ENCODE measurements at places on chromosomes 11 and 22. TPM values are rescaled to one million over a fixed set of nuclear protein-coding genes. Genes with fewer than 3 reads are reported as not detected.

DNA sequence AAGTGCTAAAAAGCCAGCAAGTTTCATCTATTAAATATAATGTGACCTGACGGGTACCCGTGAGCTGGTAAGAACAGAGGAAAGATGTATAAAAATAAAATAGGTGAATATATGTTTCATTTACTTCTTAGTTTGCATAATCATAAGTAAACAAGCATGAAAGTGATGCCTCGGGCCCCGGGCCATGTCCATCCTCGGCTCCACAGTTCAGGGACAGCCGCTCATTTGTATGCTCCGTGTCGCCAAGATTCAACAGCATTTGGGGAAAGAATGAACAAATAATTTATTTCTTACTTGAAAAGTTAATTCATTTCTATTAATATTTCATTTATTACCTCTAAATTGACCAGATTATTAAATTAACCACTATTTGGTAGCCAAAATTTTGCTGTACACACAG, 251.8 kb downstream of the NTM start:
- no peak for DNase-seq

GRCh38 chr11:120106354-120107150, 31.4 kb downstream of the TRIM29 start:
- DNase-seq, result no peak

- DNase-seq, result no peak
These were observed 2.8 kb upstream of the POLA2 start for GRCh38 chr11:65258988-65259387.

DNA sequence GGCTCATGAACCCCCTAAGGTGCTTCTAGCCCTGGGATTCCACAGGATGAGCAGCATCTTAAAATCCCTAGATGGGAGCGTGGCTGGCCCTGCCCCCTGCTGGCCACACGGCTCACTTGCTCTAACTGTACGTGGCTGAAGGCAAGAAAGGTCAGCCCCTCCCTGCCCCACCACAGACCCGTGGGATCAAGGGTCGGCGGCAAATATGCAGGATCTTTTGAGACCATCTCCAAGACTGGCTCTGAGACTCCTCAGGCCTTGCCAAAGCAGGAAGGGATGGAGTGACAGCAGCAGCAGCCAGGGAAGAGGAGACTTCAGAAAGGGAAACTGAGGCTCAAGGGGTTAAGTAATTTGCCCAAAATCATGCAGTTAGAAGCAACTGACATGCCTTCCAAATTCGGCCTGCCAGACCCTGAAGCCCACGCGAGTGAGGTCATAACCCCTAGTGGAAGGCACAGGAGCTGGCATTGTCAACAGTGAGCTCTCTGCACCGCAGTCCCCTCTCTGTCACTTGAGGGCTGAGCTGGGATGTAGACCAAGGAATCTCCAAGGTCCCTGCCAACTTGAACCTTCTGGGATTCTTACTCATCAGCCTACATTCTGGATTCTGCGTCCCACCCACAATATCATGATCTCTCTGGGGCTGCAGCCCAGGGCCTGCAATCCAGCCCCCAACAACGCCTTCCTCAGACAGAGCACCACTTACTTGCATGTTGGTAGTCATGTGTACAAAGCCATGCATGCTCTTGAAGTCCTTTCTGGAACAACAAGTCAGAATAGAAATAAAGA, 31.4 kb downstream of the CREB3L1 start:
- DNase-seq, result peak; percentile 89

DNA sequence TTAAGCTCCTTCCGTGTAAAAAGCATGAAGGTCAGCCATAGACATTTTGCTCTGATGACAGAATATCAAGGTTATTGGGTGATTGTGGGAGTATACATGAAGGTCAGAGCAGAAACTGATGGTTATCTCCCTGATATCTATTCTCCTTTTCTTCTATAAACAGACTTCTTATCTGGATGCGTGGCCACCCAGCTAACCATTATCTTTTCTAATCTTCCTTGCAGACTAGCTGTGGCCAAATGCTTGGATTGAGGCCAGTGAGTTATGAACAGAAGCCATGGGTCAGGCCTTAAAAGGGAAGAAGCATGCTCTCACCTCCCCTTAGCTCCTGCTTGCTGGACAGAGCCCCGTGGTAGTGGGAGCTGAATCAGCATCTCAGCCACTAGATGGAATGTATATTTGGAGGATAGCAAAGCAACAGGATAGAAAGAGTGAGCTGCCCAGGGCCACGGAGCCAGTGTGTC, 31.3 kb upstream of the LRRC55 start:
- DNase-seq, result no peak

- no peak for DNase-seq
These were observed 225.3 kb upstream of the B3GAT1 start for GRCh38 chr11:134637091-134638015.

GRCh38 chr22:24106385-24107381, 74.6 kb upstream of the SUSD2 start:
- no peak for DNase-seq

- no peak for DNase-seq
These were observed 64.1 kb downstream of the KCNC1 start for GRCh38 chr11:17798716-17799115.

- DNase-seq, result no peak
These were observed 116.5 kb upstream of the NAV2 start for GRCh38 chr11:19595840-19596751.

DNA sequence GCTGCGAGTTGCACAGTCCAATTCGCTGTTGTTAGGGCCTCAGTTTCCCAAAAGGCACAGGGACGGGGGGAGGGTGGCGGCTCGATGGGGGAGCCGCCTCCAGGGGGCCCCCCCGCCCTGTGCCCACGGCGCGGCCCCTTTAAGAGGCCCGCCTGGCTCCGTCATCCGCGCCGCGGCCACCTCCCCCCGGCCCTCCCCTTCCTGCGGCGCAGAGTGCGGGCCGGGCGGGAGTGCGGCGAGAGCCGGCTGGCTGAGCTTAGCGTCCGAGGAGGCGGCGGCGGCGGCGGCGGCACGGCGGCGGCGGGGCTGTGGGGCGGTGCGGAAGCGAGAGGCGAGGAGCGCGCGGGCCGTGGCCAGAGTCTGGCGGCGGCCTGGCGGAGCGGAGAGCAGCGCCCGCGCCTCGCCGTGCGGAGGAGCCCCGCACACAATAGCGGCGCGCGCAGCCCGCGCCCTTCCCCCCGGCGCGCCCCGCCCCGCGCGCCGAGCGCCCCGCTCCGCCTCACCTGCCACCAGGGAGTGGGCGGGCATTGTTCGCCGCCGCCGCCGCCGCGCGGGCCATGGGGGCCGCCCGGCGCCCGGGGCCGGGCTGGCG, at the start of gene BCR:
TSS of gene BCR (plus strand) at position 209 of the 592 bp plus-strand sequence. CDS start 452 bp downstream, outside the sequence.
- DNase-seq, result peak; percentile 84

GRCh38 chr22:39988386-39989114, 6.2 kb upstream of the FAM83F start:
- no peak for DNase-seq

- no peak for DNase-seq
These were observed 117.5 kb downstream of the SPATA19 start for GRCh38 chr11:133727774-133728173.

GRCh38 chr11:35237860-35238715, 99.1 kb downstream of the CD44 start:
- peak; percentile 63 for DNase-seq

DNA sequence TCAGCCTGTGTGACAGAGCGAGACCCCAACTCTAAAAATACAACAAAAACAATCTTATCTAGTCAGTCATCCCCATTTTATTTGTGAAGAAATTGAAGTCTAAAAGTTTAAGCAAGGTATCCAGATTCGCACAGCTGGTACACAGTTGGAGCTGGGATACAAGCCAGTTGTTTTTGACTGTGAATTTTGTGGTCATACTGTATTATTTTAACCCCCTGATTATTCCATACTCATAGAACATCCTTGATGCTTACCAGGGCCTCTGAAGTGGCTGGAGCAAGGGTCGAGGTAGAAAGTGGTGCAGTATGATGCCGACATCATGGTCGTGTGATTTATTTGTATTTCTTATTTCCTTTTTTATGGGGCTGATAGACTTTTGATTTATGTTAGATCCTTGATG, 50.0 kb downstream of the BID start:
- DNase-seq, result no peak

GRCh38 chr11:113260541-113260940, 53.8 kb upstream of the TTC12 start:
- DNase-seq, result no peak

DNA sequence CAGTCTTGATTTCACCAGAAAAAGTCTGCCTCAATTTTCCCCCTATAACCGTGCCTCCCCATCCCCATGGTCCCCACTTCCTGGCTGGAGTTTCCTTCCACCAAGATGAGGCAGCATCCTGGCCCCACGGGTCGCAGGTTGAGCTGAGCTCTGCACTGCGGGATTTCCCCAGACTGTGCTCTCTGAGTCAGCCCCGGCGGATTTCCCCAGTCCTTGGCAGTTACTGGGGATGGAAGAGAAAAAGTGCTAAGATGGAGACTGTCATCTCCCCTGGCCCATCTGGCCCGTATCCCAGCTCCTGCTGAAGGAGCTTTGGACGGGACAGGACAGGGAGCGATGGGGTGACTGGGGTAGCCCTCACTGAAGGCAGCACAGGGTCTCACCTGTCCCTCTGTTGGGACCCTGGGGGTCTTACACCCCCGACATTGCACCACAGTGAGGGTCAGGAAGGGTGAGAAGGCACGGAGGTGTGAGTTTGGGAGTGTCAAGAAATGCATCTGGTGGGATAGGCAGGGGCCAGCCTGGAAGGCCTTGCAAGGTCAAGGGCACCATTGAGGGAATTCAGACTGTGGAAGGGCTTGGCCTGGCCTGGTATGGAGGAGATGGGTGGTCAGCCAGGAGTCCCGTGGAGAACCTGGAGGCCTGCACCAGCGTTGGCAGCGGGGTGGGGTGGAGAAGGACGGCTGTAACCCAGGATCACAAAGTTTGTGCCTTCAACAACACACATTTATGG, 36.5 kb downstream of the NADSYN1 start:
- DNase-seq, result peak; percentile 48

DNA sequence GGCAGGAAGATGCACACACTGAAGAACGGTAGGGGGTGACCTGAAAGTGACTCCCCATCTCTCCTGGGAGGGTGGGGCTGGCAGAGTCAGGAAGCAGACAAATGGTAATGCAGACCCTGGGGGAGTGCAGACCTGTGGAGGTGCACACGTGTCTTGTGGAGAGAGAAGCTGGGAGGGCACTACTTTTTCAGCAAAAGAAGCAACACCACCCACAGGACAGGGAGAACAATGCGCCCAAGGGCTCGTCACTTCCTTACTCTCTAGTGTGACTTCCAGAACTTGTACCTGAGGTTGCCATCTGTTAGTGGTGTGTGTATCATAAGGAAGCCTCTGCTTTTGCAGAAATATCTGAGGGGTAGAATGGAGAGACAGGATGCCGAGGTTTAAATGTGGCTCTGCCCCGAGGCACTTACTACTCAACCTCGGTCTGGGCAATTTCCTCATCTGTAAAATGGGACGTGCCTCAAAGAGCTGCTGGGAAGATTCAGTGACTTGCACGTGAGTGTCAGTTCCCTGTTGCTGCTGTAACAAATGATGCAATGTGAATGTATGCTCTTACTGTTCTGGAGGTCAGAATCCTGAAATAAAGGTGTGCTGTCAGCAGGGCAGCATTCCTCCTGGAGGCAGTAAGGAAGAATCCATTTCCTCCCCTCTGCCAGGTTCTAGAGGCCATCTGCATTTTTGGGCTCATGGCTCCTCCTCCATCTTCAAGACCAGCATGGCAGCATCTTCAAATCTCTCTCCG, 323.4 kb downstream of the SHANK2 start:
- no peak for DNase-seq

- no peak for DNase-seq
These were observed 46.7 kb downstream of the NXPE2 start for GRCh38 chr11:114724916-114725524.

DNA sequence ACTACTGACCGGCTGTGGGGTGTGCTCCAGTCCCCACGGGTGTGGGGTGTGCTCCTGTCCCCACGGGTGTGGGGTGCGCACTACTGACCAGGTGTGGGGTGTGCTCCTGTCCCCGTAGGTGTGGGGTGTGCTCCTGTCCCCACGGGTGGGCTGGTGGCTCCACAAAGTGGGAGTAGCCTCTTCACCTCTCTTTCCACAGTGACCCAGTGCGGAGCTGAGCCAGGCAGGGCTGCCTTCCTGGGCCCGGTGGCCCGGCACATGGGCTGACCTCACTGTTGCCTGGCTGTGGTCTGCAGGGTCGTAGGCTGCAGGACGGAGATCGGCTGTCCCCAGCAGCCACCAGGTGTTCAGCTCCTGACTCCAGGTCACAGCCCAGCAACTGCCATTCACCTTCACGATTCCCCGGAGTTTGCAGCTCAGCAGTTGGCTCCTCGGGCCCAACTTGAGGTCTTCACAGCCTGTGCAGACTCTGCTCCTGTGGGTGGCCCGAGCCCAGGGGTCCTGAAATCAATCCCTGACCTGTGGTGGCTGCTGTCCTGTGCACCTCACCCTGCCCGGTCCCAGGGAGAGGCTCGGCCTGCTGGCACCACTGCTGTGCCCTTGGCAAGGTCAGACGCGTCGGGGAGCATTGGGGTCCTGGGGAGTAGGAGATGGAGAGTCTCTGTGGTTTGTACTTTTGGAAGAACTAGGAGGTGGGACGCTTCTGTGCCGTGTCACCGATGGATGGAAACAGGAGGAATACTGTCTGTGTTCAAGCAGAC, 414.3 kb downstream of the TBC1D22A start:
- DNase-seq, result peak; percentile 49

GRCh38 chr11:79185351-79185750, 255.5 kb downstream of the TENM4 start:
- DNase-seq, result no peak

GRCh38 chr11:47171856-47172255, 4.8 kb downstream of the ARFGAP2 start:
- no peak for DNase-seq

TSPAN18 gene
- 45.5 TPM for total RNA-seq

MFRP gene
- not detected for total RNA-seq

PACSIN3 gene
- 66.0 TPM for total RNA-seq

RAB38 gene
- 3.2 TPM for total RNA-seq

FAM111B gene
- total RNA-seq, result 0.89 TPM

ENTHD1 gene
- 4.9 TPM for total RNA-seq

TMA7B gene
- total RNA-seq, result 0.45 TPM

NCF4 gene
- total RNA-seq, result 30.4 TPM

TRPC6 gene
- 3.3 TPM for total RNA-seq

CASP4 gene
- total RNA-seq, result 68.1 TPM

Data from sciatic nerve (tissue), 2 donors.